ENCODE measurements at places on chromosomes 4 and X.

- no peak for ATAC-seq
Observed at GRCh38 chr4:1012034-1012739, 761 bp downstream of the FGFRL1 start.

- no peak for ATAC-seq
Observed at GRCh38 chr4:169263791-169264392, 6.9 kb downstream of the SH3RF1 start.

GRCh38 chr4:85995361-85995760 is 364.5 kb downstream of the MAPK10 start:
- no peak for ATAC-seq

DNA sequence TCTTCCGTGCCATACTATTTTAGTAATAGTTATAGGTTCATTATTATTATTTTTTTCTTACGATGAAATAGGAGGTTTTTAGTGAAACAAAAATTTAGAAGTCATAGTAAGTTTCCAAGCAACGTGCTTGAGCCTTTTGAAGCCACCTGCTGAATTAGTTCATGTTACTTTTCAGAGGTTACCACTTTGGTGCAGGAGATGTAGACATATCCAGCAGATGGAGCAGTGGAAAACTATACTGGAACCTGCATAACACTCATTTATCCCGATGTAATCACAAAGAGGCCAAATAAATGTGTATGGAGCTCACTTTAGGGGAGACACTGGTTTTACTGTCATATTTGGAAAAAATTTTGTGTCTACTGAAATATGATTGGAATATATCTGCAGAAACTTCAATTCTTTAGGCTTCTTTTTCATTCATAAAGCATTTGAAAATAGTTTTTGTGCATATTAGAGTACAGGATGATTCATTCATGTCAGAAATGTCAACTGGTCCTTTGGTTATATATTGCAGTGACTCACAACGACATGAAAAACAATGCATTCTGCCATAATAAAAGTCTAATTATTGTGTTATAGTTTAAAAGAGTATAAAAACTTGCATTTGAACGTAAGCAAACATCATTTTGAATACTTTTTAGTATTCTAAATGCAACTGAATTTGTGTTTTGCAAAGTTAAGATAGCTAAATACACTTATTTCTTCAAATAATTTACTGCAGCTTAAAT is 2182.9 kb upstream of the TENM3 start:
- no peak for ATAC-seq

DNA sequence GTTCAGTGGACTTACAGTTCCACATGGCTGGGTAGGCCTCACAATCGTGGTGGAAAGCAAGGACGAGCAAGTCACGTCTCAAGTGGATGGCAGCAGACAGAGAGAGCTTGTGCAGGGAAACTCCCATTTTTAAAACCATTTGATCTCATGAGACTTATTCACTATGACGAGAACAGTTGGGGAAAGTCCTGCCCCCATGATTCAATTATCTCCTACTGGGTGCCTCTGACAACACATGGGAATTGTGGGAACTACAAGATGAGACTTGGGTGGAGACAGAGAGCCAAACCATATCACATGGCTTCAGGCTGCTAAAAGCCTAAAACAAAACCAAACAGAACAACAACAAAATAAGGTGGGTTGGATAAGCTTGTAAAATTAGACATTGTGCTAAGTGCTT is 194.4 kb upstream of the CPEB2 start:
- ATAC-seq = no peak

- ATAC-seq = no peak
Observed at GRCh38 chr4:119211867-119212233, 663 bp upstream of the USP53 start.

DNA sequence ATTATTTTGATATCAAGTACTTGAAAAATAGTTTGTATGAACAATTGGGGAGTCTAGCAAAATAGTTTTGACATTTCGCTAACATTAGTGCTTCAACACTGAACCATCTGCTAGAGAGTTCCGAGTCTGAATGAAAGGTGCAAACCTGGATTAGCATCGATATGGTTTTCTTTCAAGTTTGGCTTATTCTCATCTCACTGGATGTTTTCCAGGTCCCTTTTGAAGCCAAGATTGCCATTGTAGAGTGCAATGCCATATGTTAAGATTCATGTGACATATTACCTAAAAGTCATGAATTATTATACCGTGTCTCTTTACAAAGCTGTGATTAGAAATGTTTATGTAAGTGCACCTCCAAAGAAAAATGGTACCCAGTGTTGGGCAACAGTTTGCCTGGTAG is 36.8 kb upstream of the NAA11 start:
- ATAC-seq = no peak

GRCh38 chrX:118347736-118348135 is 1.8 kb downstream of the WDR44 start:
- no peak for ATAC-seq

DNA sequence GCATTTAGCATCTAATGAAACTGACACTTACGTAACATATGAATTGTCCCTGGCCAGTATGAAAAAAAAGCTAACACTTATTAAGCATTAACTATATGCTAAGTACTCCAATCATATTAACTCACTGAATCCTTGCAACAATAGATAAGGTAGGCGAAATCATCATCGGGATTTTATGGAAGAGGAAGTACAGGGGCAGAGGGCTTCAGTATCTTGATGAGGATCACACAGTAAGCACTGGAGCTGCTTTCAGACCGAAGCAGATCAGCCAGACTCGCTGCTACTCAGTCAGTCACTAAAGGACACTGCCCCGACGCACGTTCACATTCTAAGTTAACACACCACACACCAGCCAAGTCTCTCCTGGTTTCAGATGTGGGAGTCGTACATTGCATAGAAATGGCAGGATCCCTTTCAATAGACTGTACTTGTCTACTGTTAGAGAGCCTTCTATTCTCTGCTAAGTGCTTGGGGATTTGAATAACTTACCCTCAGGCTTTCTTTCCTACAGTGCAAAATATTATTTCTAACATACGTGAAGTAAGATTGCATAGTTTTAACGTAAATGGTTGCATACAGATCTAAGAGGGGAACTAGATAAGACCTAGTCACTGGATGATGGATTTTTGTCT is 540.2 kb upstream of the TENM3 start:
- ATAC-seq = no peak

DNA sequence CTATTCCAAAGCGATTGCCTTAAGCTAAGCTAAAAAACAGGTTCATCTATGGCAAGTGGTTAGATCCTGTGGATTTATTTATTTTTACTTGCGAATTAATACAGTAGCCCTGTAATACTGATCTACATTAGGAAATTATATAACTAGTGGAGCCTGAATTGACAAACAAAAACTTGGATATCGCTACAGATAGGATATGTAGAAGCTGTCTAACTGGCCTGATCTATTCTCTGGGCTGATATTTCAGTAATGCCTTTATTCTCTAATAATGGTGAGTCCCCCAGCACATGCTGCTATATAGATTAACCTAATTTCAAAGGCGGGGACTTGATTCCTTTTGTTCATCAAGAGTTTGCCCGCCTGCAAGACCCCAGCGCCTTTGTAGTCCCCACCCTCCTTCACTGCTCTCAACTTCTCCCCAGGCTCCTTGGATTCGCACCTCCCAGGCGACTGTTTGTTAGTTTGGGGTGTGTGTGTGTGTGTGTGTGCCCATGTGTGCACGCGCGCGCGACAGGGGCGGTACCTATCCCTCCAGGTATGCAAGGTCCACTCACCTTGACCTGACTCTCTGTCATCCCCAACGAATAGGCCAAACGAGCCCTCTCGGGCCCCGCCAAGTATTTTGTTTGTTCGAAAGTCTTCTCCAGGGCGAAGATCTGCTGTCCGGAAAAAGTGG is 3.8 kb downstream of the NKX6-1 start:
- ATAC-seq = no peak

DNA sequence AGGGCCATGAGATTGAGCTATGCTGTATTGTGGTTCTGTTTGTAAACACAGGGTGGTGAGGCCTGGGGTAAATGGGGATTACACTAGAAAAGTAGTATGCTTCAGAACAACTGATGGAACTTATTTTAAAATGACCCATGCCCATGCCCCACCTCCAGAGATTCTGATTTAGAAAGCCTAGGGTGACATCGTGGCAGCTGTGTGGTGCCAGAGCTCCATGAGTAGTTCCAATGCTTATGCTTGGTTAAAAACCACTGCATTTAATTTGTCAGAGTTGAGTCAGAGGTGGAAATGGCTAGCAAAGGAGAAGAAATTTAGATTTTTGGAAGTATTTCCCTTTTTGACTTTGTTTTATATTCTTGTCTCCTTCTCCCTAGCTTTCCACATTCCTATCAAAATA is 63.4 kb upstream of the PDE5A start:
- ATAC-seq = no peak

- no peak for ATAC-seq
Observed at GRCh38 chr4:30768277-30768676, 48.1 kb downstream of the PCDH7 start.

GRCh38 chr4:22766068-22766467 is 73.3 kb downstream of the GBA3 start:
- ATAC-seq = no peak

DNA sequence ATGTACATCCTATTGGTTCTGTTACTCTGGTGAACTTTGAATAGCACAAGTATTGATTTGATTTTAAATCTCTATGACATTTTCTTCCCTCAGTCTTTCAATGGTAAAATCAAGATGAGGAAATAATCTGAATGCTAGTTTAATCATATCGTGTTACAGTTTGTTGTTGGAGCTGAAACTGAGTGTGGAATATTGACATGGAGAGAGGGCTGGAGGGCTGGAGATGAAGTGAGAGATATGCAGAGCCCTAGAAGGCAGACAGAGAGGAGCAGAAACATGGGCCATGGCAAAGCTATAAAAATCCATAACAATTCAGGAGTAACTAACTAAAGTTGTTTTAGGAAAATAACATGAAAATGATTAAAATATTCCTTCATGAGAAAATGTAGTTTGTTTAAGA is 141.1 kb downstream of the BANK1 start:
- no peak for ATAC-seq
